ENCODE measurements at places on chromosomes 7 and 10. TPM values are rescaled to one million over a fixed set of nuclear protein-coding genes. Genes with fewer than 3 reads are reported as not detected.

DNA sequence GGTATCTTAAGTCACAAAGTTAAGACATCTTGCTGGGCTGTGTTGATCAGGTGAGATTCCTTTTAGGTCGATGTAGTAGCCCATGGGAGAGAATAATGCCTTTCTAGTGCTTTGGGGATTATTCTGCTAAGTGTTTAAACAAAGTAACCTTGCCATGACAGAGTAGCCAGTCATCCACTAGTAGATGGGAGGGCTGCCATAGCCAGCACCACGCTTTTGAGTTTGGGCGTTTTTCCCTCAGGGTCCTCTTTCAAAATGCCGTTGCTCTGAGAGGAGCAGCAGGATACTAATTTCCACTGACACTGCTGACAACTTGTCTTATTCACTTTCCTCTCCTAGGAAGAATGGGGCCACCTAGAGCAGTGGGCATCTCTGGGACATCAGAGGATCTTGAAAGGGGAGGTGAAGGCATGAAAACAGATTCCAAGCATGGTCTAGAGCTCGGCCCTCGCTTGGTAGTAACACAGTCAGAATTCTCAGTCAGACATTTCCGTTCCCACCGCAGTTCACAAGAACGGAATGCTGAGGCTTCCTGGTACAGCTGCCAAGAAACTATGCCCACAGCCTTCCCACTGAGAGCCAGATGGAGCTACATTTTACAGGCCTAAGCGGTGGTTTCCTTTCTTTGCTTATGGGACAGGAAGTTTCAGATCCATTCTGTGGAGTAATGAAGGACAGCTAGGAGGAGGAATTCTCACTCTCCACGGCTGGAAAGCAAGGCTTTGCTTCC, 15.3 kb upstream of the RSU1 start:
- peak; percentile 96 for DNase-seq

- DNase-seq = no peak
Measured at GRCh38 chr10:132962623-132963429, 20.5 kb upstream of the CFAP46 start.

AQP1 gene
- total RNA-seq = 25.9 TPM

EPO gene
- total RNA-seq = not detected

MPP7 gene
- 124 TPM for total RNA-seq

NPY4R gene
- total RNA-seq = 0.09 TPM

DLX5 gene
- total RNA-seq = not detected

FAM241B gene
- 7.4 TPM for total RNA-seq

ARHGEF35 gene
- total RNA-seq = not detected

C10orf62 gene
- 0.38 TPM for total RNA-seq
